ENCODE measurements at places on chromosomes 12 and 14. TPM values are rescaled to one million over a fixed set of nuclear protein-coding genes. Genes with fewer than 3 reads are reported as not detected.
A peak's percentile ranks its signal among the peaks of the same experiment; 100 is the strongest.

DNA sequence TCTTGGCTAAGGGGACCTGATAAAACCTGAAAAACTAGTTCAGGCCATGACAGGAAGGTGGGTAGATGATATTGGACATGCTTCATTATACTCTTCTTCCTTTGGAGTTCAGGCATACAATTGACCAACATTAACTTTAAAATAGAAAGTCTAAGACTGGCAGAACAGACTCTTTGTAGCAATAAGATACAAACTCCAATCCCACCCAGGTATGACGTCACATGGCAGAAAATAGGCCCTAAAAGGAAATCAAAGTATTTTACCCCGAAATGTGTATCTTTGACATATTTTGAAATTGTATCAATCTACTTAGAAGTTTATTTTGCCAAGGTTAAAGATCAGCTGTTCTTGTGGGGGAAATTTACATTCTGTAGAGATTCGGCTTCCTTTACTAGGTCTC lies 198.1 kb upstream of the LRIG3 start:
- H3K36me3 ChIP-seq: no peaks in the 10 kb centered on the region
- no peak overlapping the region for H3K4me3 ChIP-seq
- H3K4me1 ChIP-seq: no peaks in the 10 kb centered on the region
- no peak for DNase-seq
- no peaks in the 10 kb centered on the region for H3K27me3 ChIP-seq

Gene SMIM10L1
- total RNA-seq: 8.3 TPM

- H3K4me3 ChIP-seq: no peak overlapping the region
- peak overlapping the region; percentile 52 for H3K27ac ChIP-seq
- peaks cover 4% of the 10 kb centered on the region for H3K27me3 ChIP-seq
- peaks cover 29% of the 10 kb centered on the region for H3K4me1 ChIP-seq
- H3K36me3 ChIP-seq: no peaks in the 10 kb centered on the region
Measured at GRCh38 chr12:47755655-47756562, 2.8 kb downstream of the RAPGEF3 start.

DNA sequence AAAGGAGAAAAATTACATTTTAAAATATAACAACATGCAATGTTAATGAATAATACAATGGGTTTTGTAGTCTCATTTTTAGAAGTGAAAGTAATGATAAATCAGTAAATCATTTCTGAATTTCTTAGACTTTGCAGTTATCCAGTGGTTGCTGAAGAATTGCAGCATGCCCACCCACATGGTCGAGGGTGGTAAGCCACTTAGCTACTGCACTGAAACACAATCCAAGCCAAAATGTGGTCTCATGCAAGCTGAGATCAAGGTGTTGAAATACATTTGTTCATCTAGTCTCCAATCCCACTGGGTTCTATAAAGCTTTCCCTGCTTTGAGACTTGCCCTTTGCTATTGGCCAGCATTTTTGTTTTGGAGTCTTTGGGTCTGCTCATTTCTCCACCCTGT lies 247.9 kb downstream of the NELL2 start:
- no peaks in the 10 kb centered on the region for H3K4me1 ChIP-seq
- no peak overlapping the region for H3K27ac ChIP-seq
- no peak for DNase-seq
- H3K36me3 ChIP-seq: no peaks in the 10 kb centered on the region
- no peaks in the 10 kb centered on the region for H3K27me3 ChIP-seq

DNA sequence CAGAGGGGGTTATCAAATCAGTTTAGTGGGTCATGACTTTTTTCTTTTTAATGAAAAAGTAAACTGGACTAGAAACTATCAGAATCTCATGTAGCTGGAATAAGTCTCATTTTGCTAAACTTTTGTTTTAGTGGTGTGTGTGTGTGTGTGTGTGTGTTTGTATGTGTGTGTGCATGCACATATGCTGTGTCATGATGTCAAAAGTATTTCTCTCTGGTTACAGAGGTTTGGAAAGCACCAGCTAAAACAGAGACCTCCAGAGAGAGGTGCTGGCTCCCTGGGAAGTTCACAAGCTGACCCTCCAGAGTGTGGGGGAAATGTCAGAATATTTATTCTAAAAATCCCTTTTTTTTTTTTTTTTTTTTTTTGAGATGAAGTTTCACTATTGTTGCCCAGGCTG lies 114.7 kb downstream of the LGMN start:
- H3K4me1 ChIP-seq: peaks cover 19% of the 10 kb centered on the region
- H3K27ac ChIP-seq: no peak overlapping the region
- peaks cover 5% of the 10 kb centered on the region for H3K36me3 ChIP-seq
- no peaks in the 10 kb centered on the region for H3K27me3 ChIP-seq

- H3K27ac ChIP-seq: no peak overlapping the region
- no peaks in the 10 kb centered on the region for H3K27me3 ChIP-seq
- peaks cover 35% of the 10 kb centered on the region for H3K4me1 ChIP-seq
- H3K4me3 ChIP-seq: no peak overlapping the region
- H3K36me3 ChIP-seq: peaks cover 46% of the 10 kb centered on the region
- no peak for DNase-seq
Measured at GRCh38 chr12:11804130-11804529, 154.7 kb downstream of the ETV6 start.

DNA sequence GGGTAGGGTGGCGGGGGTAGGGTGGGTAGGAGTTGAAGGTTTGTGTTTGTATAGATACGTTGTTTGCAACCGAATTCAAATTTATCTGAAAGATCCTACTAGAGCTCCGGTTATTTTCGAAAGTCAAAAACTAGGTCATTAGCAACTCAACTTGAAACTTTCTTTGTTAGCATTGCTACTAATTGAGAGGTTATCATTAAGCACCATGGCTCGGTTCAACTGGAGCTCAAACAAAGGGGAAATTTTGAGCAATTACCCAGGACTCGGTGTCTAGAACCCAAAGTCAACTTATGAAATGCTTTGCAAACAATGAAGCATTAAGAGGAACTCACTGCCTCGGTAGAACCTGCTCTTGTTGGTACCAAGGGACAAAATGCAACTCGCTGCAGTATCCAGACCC lies 207.7 kb downstream of the BCAT1 start:
- no peak overlapping the region for H3K4me3 ChIP-seq
- peaks cover 18% of the 10 kb centered on the region for H3K4me1 ChIP-seq
- H3K36me3 ChIP-seq: no peaks in the 10 kb centered on the region
- no peak for DNase-seq
- no peaks in the 10 kb centered on the region for H3K27me3 ChIP-seq

- DNase-seq: no peak
- no peak overlapping the region for H3K4me3 ChIP-seq
- no peak overlapping the region for H3K27ac ChIP-seq
- no peaks in the 10 kb centered on the region for H3K36me3 ChIP-seq
- peaks cover 1% of the 10 kb centered on the region for H3K4me1 ChIP-seq
- H3K27me3 ChIP-seq: peaks cover 16% of the 10 kb centered on the region
Measured at GRCh38 chr14:88303041-88303440, 20.0 kb downstream of the KCNK10 start.

Gene OAS2
- total RNA-seq: 420 TPM

Gene PSMC6
- total RNA-seq: 85.5 TPM

GRCh38 chr12:63995512-63995911 lies 151.0 kb downstream of the SRGAP1 start:
- peaks cover 8% of the 10 kb centered on the region for H3K27me3 ChIP-seq
- DNase-seq: no peak
- no peaks in the 10 kb centered on the region for H3K36me3 ChIP-seq
- no peaks in the 10 kb centered on the region for H3K4me1 ChIP-seq
- no peak overlapping the region for H3K4me3 ChIP-seq
- H3K27ac ChIP-seq: no peak overlapping the region

DNA sequence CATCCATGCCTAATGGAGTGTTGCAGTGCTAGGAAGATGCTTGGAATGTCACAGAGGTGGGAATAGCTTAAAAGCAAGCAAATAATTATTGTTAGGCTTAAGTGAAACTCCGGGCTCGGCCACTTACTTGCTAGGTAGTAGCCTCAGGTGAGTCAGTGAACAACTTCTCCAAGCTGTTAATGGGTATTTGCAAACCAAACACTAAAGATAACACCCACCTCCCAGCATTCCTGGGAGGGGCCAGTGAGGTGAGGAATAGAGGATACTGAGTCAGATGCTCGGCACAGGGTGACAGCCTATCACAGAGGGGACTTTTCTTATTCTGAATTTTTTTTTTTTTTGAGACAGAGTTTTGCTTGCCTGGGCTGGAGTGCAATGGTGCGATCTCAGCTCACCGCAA lies 151.2 kb upstream of the RFLNA start:
- H3K27me3 ChIP-seq: peaks cover 31% of the 10 kb centered on the region
- H3K4me1 ChIP-seq: no peaks in the 10 kb centered on the region
- no peaks in the 10 kb centered on the region for H3K36me3 ChIP-seq
- H3K27ac ChIP-seq: no peak overlapping the region
- no peak for DNase-seq

DNA sequence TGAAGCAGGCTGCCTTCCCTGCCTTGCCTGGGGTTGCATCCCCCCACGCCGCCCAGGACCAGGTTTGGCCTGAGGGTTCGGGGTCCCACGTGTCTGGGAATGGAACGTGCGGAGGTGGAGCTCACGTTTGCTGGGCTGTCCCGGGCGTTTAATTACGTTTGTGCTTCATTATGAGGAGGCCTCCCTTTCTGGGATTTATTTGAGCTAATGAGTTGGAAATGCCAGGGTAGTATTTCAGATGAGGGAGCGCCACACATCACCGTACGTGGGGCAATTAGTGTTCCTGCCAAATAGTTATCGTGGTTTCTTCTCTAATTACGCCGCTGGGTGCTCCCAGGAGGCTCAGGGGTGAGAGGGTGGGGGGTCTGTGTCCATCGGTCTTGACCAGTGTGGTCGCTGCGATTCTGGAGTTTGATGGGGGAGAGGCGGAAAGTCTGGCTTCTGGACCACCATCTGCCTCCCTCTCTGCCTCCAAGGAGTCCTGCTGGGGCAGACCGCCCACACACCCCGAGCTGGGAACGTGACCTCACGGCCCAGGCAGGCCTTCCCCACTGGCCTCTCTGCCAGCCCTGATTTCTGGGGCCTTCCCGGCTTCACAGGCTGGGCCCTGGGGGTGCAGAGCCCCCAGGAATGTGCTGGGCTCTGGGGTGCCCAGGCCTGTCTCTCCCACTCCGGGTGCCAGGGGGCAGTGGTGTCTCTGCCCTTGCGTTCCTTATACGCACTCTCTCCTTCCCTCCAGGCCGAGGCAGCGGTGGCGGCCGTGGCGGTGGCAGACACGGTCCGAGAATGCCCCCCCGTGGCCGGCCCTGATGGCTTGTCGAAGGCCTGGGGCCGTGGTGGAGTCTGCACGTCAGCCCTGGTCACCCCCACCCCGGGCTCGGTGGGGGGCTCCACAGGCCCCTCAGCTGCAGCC lies 18.9 kb downstream of the KIF26A start:
- no peak overlapping the region for H3K27ac ChIP-seq
- no peak for DNase-seq
- H3K4me3 ChIP-seq: no peak overlapping the region
- H3K36me3 ChIP-seq: no peaks in the 10 kb centered on the region
- no peaks in the 10 kb centered on the region for H3K4me1 ChIP-seq
- H3K27me3 ChIP-seq: no peaks in the 10 kb centered on the region

Gene SELPLG
- total RNA-seq: 207 TPM

GRCh38 chr12:76085520-76085868 lies 1.0 kb upstream of the NAP1L1 start:
- no peaks in the 10 kb centered on the region for H3K27me3 ChIP-seq
- H3K27ac ChIP-seq: peak overlapping the region; percentile 100
- H3K4me1 ChIP-seq: peaks cover 45% of the 10 kb centered on the region
- peak; percentile 50 for DNase-seq

Gene TROAP
- total RNA-seq: 115 TPM

Gene KRT6C
- total RNA-seq: not detected

- H3K36me3 ChIP-seq: no peaks in the 10 kb centered on the region
- H3K4me1 ChIP-seq: no peaks in the 10 kb centered on the region
- peaks cover 2% of the 10 kb centered on the region for H3K27me3 ChIP-seq
Measured at GRCh38 chr12:62703011-62703380, 232.0 kb downstream of the PPM1H start.

Gene ITGB7
- 702 TPM for total RNA-seq

GRCh38 chr12:53047221-53048032 lies 2.4 kb upstream of the TNS2 start:
- H3K4me3 ChIP-seq: peak overlapping the region; percentile 32
- peaks cover 10% of the 10 kb centered on the region for H3K27me3 ChIP-seq
- peaks cover 30% of the 10 kb centered on the region for H3K4me1 ChIP-seq
- H3K27ac ChIP-seq: peak overlapping the region; percentile 13

GRCh38 chr14:68198713-68199495 lies 379.3 kb downstream of the RAD51B start:
- peaks cover 12% of the 10 kb centered on the region for H3K4me1 ChIP-seq
- DNase-seq: no peak
- no peak overlapping the region for H3K27ac ChIP-seq
- no peaks in the 10 kb centered on the region for H3K27me3 ChIP-seq
- H3K4me3 ChIP-seq: no peak overlapping the region

DNA sequence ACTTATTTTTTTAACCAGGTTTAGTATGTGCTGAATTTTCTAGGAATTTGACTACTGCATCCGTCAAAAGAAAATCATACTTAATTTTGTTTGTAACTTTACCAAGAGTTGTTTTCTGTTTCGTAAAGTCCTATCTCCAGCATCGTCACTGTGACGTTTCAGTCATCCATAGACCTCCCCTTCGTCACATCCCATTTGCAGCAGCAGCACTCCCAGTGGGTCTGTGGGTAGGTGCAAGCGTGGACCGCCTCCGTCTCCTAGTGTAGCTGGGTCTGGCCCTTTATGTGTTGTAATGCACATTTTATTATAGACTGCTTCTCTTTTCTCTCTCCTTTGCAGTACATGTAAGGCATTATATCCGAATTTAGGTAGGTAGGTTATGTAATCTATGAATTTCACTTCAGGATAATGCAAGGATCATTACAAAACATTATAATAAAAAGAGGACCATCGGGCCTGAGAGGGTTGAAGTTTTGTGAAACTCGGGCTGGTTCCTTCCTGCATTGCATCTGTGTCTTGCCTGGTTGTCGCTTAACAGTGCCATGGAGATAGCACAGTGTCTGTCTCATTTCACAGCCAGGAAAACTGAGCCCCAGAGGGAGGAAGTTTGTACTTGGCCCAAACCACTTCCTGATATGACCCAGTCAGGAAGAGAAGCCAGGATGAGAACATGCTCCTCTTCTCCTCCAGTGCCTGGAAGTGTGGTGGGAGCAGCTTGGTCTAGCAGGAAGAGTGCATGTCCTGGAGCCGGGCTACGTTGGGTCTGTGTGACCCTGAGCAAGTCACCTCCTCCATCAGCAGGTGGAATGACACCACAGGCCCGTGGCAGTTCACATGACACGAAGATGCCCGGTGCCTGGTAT lies 41.3 kb downstream of the EVL start:
- peaks cover 81% of the 10 kb centered on the region for H3K36me3 ChIP-seq
- H3K4me3 ChIP-seq: peak overlapping the region; percentile 40
- H3K4me1 ChIP-seq: peaks cover 81% of the 10 kb centered on the region
- H3K27ac ChIP-seq: peak overlapping the region; percentile 87

GRCh38 chr12:80469681-80470080 lies 25.6 kb downstream of the PTPRQ start:
- DNase-seq: no peak
- no peak overlapping the region for H3K27ac ChIP-seq

Gene C3AR1
- 5.4 TPM for total RNA-seq

Gene HPD
- total RNA-seq: not detected

All from activated CD4-positive, alpha-beta T cell treated with anti-CD3 and anti-CD28 coated beads, Interleukin-2, amount 10 ng/mL, durations not matched to agents 7 days and 5 days (primary cell).